ENCODE measurements at places on chromosomes 3 and 15.

- DNase-seq = no peak
Measured at GRCh38 chr3:114668099-114668498, 374.3 kb downstream of the TIGIT start.

DNA sequence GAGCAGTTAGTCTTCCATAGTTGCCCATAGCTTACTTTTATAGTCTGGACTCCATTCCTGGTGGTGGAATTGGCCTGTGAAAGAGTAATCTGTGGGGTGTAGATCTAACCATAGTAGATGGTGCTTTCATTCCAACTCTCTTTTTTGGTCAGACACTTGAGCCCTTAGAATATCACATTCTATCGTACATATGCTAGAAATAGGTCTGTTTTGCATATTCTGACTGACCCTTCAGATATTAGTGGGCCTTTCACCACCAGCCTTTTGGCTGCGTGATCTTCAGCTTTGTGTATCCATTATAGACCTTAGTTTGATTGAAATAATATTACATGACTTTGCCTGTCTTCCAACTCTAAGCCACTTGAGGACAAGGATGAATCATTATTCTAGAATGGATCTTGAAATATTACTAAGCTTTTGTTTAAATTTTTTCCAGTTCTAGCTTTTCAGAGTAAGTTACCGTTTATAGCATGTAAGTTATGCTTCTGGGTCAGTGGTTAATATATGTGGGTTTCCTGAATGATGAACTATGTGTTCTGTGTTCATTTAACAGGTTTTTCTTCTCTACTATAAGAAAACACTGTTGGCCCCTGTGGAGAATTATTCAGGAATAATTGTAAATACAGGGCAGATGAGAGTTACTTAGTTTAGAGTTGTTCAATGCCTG lies 8.7 kb downstream of the RAB7A start:
- DNase-seq = no peak

DNA sequence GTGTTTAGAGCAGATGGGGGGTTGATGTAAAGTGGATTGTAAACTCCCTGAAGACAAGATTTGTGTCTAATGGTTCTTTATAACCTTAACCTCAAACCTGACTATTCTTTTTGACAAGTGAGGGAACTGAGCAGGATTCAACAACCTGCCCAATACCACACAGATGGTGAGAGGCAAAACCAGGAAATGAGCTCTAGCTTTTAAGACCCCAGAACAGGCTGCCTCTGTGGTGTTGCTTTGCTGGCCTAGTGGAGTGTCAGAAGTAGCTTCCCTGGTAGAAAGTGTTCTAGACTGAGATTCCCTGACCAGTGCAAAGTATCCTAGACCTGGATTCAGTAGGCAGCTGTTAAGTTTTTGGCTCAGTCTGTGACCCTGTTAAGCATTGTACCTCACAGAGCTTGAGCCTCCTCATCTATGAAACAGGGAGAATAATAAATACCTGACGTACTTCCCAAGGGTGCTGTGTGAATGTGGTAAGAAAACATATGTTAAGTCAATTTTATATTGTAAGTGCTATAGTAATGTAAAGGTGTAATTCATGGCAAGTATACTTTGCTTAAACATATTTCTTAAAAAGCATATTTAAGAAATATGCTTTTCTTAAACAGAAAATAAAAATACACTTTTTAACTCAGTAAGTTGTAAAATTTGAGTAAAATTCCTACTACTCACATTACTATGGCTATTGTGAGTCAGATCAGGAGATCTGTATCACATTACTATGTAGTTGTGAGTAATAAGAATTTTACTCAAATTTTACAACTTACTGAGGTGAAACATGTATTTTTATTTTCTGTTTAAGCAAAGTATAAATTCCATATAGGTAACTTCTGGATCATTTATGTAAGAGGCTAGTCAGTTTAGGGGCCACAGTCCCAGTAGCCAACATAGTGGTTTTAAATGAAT lies 8.8 kb downstream of the GPR87 start:
- DNase-seq = no peak

DNA sequence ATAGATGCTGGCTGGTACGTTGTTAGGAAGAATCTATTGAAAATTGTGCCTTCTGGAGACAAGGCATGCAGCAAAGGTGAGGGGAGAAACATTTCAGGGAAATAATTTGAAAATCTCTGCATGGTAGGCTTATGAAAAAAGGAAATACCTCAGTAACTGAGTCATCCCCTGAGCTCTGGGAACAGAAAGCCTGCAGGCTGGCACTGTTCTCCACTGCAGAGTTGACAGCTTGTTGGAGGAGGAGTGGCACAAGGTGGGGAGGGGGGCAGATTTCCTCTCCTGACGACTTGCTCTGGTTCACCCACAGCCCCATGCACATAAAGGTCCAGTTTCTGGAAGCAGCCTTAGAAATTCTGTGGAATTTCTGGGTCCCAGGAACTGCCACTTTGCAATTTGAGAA lies 179.4 kb downstream of the ABHD5 start:
- no peak for DNase-seq

DNA sequence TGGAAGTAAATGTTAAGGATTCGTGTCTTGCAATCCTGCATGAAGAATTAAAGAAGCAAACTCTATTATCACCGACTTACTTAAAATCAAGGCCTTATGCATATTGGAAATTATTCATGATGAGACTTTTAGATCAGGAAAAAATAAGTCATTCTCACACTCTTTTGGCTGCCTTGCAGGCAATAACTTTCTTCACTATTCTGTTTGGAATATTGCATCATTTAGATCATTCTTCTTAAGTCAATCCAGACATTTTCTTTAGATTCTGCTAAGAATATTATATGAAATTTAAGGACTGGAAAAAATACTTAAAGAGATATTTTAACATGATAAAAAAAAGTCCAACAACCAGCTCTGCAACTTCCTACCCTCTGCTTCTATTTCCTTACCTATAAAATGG lies 245.4 kb downstream of the LRRN1 start:
- no peak for DNase-seq

DNA sequence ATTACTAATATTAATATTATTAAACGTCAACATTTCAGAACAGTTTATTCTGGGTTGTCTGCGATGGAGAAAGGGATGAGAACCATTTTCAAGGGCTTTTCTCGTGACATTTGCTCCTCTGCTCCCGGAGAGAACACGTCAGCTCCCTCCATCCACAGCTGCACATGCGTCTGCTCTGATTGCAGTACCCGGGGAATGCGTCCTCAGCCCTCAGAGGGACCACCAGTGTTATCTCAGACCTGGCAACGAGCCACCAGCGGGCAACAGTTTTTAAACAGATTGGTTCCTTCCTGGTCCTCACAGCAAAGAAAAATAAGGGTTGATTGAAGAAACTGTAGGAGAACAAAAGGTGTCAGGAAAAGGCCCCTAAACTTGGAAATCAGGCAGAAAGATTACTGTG lies 202.2 kb upstream of the ADAMTS9 start:
- DNase-seq = no peak

- DNase-seq = no peak
Measured at GRCh38 chr3:62622553-62623174, 249.3 kb upstream of the FEZF2 start.

DNA sequence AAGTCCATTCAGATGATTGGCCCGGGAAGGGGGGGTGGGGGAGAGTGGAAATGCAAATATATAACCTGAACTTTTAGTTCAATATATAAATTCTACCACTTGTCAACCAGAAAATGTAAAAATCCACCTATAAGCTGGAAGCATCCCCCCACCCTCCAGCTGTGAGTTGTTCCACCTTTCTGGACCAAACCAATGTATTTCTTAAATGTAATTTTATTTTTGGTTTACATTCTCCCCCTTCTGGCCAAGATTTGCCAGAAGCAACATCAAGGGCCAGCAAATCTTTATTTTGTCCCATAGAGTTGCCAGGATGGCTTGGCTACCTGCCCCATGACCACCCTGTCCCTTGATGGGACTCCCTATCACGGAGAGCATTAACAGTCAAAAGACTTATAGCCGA lies 545.7 kb downstream of the TBL1XR1 start:
- no peak for DNase-seq

DNA sequence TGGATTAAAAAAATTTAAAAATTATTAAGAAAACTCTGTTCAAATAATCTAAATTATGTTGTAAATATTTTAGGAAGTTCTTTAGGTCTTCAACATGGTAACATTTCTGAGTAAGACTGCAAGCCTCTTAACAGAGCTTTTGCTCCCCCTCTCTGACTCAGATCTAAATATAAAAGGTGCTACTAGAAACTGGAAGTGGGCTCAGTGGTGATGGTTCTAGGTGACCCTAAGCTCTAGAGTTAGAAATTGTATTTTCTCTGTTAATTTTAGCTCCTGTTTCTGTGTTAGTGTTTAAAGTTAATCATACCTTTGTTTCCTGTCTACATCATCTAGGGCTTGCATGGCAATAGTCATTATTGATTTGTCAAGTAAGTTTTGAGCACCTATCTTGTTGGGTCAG lies 159.9 kb upstream of the MEIS2 start:
- DNase-seq = no peak

GRCh38 chr3:45895686-45896468 lies 9.5 kb downstream of the CCR9 start:
- no peak for DNase-seq

- DNase-seq = no peak
Measured at GRCh38 chr3:178044320-178044719, 491.9 kb upstream of the KCNMB2 start.

- peak; percentile 85 for DNase-seq
Measured at GRCh38 chr15:31338318-31338878, 11.8 kb downstream of the KLF13 start.

DNA sequence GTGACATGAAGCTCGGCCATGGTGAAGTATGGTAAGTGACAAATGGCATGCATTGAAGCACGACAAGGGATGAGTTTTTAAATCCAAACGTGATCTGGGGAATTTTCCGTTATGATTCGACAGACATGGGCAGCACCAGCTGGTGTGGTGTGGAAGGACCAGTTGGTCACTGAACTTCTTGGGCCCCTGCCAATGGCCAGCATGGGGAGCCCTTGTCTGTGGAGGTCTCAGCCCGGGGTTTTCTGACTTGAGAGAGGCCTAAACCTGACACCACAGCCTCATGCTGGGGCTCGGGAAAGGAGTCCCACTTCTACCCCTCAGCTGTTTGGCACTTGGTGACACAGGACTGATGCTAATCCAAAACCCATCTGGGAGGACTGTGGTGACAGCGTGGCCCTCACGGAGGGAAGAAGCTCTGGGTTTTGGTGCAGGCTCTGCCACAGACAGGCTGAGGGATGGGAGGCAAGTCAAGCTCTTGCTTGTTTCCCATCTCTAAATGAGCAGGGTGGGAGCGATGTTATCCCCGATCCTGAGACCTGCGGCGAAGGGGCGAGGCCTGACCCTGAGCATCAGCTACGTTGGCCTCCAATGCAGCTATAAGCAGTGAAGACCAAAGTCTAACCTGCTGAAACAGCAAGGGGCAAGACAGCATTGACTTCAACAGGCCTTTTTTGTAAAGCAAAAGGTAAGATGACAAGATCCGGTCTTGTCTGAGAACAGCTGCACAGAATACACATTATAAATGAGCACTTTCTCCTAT lies 69.5 kb downstream of the ATP1B3 start:
- no peak for DNase-seq

DNA sequence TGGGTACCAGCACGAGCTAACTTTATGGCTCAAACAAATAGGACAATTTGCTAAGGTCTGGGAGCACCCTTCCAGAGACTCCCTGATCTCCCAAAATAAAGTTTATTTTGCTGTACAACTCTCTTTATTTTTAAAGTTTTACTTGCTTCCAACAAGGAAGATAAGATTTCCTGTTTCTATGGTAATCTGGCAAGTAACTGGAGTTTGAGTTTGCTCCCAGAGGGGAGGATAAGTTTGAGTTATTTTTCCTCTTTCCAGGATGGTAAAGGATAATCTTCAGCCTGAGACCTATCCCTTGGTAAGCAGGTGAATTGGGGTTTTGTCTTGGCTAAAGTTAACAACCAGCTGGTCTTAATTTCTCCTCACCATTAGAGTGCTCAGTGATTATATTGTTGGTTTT lies 1019.4 kb upstream of the ALCAM start:
- DNase-seq = no peak

DNA sequence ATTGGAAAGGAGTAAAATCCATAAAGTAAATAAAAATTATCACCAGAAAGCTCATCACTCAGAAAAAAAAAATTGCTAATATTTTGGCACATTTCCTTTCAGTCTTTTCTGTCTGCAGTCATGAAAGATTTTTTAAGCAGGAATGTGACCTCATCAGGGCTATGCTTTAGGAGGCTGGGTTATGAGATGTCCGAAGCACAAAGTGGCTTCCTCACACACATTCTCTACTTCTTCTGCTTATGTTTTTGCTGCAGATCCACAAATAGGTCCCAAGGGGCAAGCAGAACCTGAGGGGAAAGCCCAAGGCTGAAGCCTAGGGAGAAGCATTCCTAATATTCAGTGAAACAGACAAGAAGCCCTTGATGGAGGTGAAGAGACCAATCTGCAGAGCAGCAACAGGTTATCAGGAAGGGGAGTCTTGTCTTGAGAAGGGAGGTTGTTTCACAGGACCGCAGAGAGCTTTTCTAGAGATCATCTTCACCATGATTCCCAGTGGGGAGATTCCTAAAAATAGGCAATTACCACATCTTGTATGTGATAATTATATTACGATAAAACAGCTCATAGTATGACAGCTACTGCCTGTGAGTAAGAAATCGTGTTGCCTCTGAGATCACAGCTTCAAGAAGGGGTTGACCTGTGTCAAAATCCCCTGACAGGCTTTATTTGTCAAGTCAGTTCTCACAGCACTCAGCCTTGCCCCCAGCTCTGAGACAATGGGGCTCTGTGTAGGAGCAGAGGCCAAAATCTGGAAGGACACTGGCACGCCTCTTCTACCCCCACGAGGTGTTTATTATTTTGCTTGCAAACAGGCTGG lies 60.5 kb downstream of the IGF2BP2 start:
- no peak for DNase-seq

DNA sequence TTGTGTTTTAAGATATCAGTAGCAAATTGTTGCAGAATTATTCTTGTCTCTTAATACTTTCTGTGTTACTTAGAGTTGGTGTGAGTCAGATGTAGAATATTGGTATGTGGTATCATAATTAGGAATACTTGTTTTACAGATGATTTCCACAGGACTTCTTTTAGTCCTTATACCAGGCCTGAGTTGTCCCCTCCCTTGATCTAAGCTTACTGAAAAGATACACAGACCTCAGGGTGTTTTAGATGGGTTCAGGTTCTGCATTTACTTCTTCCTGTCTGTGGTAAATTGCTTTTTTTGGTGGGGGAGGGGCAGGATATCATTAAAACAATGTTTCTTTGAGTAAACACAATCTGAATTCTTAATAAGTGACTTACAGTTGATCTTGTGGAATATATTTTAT lies 14.2 kb downstream of the DZIP3 start:
- no peak for DNase-seq

GRCh38 chr15:78241017-78241416 lies 6.7 kb upstream of the ACSBG1 start:
- DNase-seq = peak; percentile 75

- DNase-seq = no peak
Measured at GRCh38 chr3:34183114-34183513, 384.7 kb downstream of the PDCD6IP start.

DNA sequence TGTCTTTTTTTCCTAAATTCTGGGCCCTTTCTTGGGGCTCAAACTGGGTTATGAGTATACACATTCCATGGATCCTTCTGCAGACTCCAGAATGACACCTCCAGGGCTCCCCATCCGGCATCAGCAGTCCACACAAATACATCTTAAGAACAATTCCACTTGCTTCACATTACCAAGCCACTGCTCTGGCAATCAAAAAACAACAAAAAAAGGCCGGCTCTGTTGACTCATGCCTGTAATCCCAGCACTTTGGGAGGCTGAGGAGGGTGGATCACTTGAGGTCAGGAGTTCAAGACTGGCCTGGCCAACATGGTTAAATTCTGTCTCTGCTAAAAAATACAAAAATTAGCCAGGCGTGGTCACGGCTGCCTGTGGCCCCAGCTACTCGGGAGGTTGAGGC lies 49.9 kb upstream of the LPP start:
- no peak for DNase-seq

All from posterior cingulate gyrus (tissue), 11 donors.